Cardiac muscle cell (in vitro differentiated cells and primary cell): ENCODE measurements at places on chromosomes 11 and 22. TPM values are rescaled to one million over a fixed set of nuclear protein-coding genes. Genes with fewer than 3 reads are reported as not detected.

TMPRSS4 gene
- polyA plus RNA-seq: not detected in 2 replicates

TRIM21 gene
- polyA plus RNA-seq: 4.6 and 6.2 TPM in 2 replicates

DBX1 gene
- polyA plus RNA-seq: not detected in 2 replicates

PRODH gene
- polyA plus RNA-seq: 3.4 and 5.1 TPM in 2 replicates

BATF2 gene
- polyA plus RNA-seq: not detected in 2 replicates

HMGXB4 gene
- 16.8 and 21.1 TPM in 2 replicates for polyA plus RNA-seq

ACTN3 gene
- 111 and 322 TPM in 2 replicates for polyA plus RNA-seq

GALNT18 gene
- polyA plus RNA-seq: 0.70 and 2.1 TPM in 2 replicates

PDGFD gene
- 100 and 120 TPM in 2 replicates for polyA plus RNA-seq

CATSPERZ gene
- polyA plus RNA-seq: 0.54 and 0.56 TPM in 2 replicates

SELENOM gene
- polyA plus RNA-seq: 84.0 and 97.4 TPM in 2 replicates

C11orf97 gene
- polyA plus RNA-seq: not detected in 2 replicates

NCAPD3 gene
- 12.6 and 20.8 TPM in 2 replicates for polyA plus RNA-seq

NXPE4 gene
- not detected in 2 replicates for polyA plus RNA-seq

KRTAP5-11 gene
- polyA plus RNA-seq: not detected in 2 replicates

DDTL gene
- 11.9 and 13.8 TPM in 2 replicates for polyA plus RNA-seq

B3GAT1 gene
- polyA plus RNA-seq: not detected in 2 replicates

LRP4 gene
- 14.6 and 15.9 TPM in 2 replicates for polyA plus RNA-seq

SYT7 gene
- polyA plus RNA-seq: 6.3 and 7.5 TPM in 2 replicates

ZNF214 gene
- 4.4 and 4.5 TPM in 2 replicates for polyA plus RNA-seq

HMBS gene
- 55.2 and 92.9 TPM in 2 replicates for polyA plus RNA-seq

CABP7 gene
- 0.11 and 0.26 TPM in 2 replicates for polyA plus RNA-seq

ELFN2 gene
- not detected in 2 replicates for polyA plus RNA-seq

RRP8 gene
- polyA plus RNA-seq: 32.6 and 46.0 TPM in 2 replicates

TP53AIP1 gene
- polyA plus RNA-seq: 0.26 and 0.83 TPM in 2 replicates

SERPING1 gene
- polyA plus RNA-seq: 80.7 and 123 TPM in 2 replicates

XKR3 gene
- not detected in 2 replicates for polyA plus RNA-seq

PNPLA3 gene
- 2.3 and 2.4 TPM in 2 replicates for polyA plus RNA-seq

MMP12 gene
- not detected in 2 replicates for polyA plus RNA-seq
